ENCODE measurements at places on chromosomes 13 and 19.

DNA sequence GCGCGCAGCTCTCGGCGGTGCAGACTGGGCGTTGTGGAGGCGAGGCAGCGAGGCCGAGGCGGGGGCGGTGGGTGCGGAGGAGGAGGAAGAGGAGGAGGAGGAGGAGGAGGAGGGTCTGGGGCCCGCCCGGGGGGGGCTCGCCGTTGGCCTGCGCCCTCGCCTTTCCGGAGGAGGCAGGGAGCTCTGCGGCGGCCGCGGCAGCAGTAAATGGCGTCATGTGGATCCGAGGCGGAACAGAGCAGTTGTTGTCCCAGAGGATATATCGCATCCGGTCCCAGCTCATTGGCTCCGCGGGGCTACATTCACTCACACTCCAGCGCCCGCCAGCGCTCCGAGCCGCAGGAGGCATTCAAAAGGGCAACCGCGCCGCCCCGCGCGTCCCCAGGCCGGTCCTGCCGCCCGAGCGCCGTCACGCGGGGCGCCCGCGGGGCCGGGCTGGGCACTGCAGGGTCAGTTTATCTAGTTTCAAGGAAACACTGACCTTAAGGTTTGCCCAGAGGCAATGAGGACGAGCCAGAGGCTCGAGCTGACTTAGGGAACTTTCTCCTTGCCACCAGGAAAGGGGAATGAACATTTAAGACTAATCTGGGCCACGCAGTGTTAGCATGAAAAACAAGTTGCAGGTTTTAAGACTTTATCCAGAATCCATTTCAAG, at the start of gene SPRY2:
Gene SPRY2 (minus strand): TSS at position 26 of the 655 bp plus-strand sequence. CDS start 3,421 bp downstream, outside the sequence.
- peak within 1 kb of the TSS; percentile 19 for H3K27ac ChIP-seq
- no peaks in the 10 kb centered on the region for H3K27me3 ChIP-seq
- 0 out of 2 replicates have a peak, but pooled peaks cover 1% of the 10 kb centered on the region for H3K4me1 ChIP-seq
- peaks cover 8% of the 10 kb centered on the region for H3K36me3 ChIP-seq

DNA sequence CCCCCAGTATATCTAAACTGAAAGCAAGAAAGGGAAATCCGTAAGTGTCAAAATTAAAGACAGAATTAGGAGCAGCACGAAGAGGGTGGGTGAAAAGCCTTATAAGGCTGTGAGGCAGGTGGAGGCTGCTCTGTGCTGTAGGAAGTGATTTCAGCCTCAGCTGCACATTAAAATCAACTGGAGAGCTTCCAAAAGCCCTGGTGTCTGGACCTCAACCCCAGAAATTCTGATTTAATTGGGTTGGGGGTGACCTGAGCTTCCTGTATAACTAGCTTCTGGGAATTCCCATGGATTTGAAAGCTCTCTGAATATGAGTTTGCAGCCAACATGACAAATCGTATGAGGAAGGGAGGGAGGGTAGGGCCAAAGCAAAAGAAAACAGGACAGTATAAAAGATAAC, 242.4 kb upstream of the TMTC4 start:
- H3K27me3 ChIP-seq: no peaks in the 10 kb centered on the region
- H3K36me3 ChIP-seq: no peaks in the 10 kb centered on the region
- no peak for DNase-seq
- no peak overlapping the region for H3K4me3 ChIP-seq
- no peak overlapping the region for H3K27ac ChIP-seq
- no peaks in the 10 kb centered on the region for H3K4me1 ChIP-seq

- H3K4me3 ChIP-seq: peak overlapping the region; percentile 59
- no peaks in the 10 kb centered on the region for H3K27me3 ChIP-seq
- no peak overlapping the region for H3K27ac ChIP-seq
Measured at GRCh38 chr13:26558074-26558805, 757 bp downstream of the WASF3 start.

DNA sequence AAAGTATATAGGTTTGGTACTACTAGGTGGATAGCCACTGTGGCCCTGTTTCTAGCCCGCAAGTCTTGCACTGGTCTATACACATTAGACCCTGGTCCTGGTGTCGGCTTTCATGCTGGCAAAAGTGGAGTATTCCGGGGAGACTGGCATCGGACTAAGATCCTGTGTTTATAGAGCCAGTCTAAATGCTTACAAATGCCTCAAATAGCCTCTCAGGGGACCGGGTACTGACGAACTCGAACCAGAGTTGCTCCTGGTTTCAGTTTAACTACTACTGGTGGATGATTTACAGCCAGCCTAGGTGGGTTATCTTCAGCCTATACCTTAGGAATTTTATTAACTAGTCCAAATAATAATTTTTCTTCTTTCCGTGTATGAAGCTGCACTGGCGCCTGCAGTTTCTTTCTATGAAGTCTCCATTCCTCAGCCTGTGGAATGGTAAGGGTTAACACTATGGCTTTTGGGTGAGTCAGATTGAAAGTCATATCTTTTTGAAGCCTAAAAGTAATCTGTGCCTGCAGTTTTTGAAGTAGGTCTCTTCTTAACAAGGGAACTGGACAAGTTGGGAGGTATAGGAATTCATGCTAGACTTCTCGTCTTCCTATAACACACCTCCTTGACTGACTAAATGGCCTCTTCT, 51.3 kb downstream of the OR10H4 start:
- no peak for DNase-seq
- H3K27me3 ChIP-seq: no peaks in the 10 kb centered on the region
- H3K4me1 ChIP-seq: no peaks in the 10 kb centered on the region
- H3K4me3 ChIP-seq: no peak overlapping the region
- H3K36me3 ChIP-seq: no peaks in the 10 kb centered on the region
- H3K27ac ChIP-seq: no peak overlapping the region

DNA sequence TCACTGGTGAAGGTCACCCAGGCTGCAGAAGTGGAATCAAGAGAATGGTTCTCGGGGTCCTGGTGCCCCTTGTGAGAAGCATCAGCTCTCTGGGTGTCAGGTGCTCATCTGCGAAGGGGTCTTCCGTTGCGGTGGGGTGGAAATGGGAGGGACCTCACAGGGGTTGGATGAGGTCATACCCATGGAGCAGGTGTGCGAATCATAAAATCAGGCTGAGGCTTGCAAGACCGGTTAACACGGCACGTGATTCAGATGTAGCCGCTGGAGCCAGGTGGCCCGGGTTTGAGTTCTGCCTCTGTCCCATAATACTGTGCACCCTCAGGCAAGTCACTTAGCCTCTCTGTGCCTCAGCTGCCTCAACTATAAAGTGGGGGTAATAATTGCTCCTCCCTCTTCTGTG, 3.9 kb upstream of the KLK15 start:
- no peak overlapping the region for H3K4me3 ChIP-seq
- H3K27me3 ChIP-seq: no peaks in the 10 kb centered on the region
- no peak overlapping the region for H3K27ac ChIP-seq
- no peak for DNase-seq

DNA sequence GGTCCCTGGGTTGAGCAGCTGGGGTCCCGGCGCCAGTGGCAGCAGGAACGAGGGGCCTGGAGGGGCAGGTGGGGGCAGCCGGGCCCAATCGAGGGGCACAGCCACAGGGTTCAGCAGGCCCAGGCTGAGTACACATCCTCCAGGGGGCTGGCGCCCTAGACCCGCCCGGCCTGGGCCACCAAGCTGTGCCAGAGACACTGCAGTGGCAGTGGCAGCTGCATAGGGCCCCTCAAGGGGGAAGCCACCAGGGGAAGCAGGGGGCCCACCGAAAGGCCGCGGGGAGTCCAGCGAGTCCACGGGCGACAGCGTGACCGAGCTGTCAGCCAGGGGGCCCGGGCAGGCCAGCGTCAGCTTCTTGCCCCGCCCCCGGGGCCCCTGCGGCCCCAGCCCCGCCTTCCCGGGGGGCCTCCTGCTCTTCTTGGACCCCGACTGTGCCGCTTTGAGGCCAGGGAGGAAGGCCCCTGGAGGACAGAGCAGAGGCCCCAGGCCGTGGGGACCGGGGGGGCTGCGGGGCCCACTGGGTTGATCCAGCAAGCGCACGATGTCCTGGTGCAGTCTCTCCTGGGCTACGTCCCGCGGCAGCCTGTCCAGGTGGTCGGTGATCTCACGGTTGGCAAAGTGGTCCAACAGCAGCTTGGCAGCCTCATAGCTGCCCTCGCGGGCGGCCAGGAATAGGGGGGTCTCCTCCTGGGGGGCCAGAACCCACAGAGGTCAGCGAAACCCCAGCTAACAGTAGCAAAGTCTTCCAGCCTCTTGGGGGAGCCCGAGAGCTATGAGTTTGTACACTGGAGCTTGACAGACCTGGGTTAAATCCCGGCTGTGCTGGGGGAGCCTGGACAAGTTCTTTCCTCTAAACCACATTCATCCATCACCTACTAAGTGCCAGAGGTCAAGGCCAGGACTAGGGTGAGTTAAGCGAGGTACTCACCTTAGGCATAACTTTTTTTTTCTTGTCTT, 39.5 kb downstream of the NOTCH3 start:
- H3K27ac ChIP-seq: no peak overlapping the region
- no peaks in the 10 kb centered on the region for H3K4me1 ChIP-seq
- H3K4me3 ChIP-seq: no peak overlapping the region
- no peaks in the 10 kb centered on the region for H3K27me3 ChIP-seq
- H3K36me3 ChIP-seq: peaks cover 41% of the 10 kb centered on the region

DNA sequence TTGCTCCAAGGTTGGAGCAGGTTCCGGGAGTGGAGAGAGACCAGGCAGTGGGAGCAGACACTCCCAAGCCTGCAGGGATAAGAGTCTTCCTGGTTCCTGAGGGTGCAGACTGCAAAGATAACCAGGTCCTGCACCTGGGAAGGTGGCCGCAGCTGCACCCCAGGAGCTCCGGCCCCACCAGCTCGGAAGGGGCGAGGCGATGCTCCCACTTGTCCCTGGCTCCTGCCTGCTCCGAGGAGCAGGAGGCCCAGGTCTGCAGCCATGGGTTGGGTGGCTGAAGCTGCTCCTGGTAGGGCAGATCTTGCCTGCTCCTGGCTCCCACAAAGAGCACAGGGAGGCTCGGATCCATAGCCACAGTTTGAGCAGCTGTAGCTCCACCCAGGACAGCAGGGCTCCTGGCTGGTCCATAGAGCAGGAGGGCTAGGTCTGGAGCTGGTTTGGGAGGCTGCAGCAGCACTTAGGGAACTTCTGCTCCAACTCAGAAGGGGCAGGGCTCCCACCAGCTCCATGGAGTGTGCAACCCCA, 251.6 kb upstream of the GPC6 start:
- DNase-seq: no peak
- H3K4me3 ChIP-seq: no peak overlapping the region
- no peaks in the 10 kb centered on the region for H3K27me3 ChIP-seq

DNA sequence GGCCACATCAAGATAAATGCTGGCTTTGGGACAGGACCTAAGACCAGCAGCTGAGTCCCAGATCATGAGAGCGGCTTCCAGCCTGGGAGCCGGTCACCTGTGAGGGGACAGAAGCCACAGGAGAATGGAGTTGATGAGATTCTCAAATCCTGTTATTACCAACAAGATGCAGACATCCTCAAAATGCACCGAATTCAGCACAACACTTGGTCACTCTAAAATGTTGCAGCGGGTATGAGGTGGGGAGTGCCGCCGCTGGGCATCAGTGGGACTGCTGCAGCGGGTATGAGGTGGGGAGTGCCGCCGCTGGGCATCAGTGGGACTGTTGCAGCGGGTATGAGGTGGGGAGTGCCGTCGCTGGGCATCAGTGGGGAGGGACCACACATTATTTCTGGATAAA, 21.2 kb downstream of the RANBP3 start:
- peaks cover 26% of the 10 kb centered on the region for H3K4me1 ChIP-seq
- H3K4me3 ChIP-seq: no peak overlapping the region
- H3K27me3 ChIP-seq: no peaks in the 10 kb centered on the region
- no peak for DNase-seq
- no peak overlapping the region for H3K27ac ChIP-seq
- H3K36me3 ChIP-seq: no peaks in the 10 kb centered on the region

- no peaks in the 10 kb centered on the region for H3K36me3 ChIP-seq
- H3K4me3 ChIP-seq: no peak overlapping the region
- DNase-seq: no peak
- no peaks in the 10 kb centered on the region for H3K4me1 ChIP-seq
- H3K27me3 ChIP-seq: no peaks in the 10 kb centered on the region
Measured at GRCh38 chr13:101714195-101714594, 261.7 kb downstream of the ITGBL1 start.

GRCh38 chr13:111490611-111491010, 170.2 kb downstream of the TEX29 start:
- no peaks in the 10 kb centered on the region for H3K36me3 ChIP-seq
- H3K27me3 ChIP-seq: no peaks in the 10 kb centered on the region
- H3K27ac ChIP-seq: no peak overlapping the region
- DNase-seq: no peak

- no peak within 1 kb of the TSS for H3K27ac ChIP-seq
- peak within 1 kb of the TSS; percentile 68 for H3K4me3 ChIP-seq
- H3K27me3 ChIP-seq: peaks cover 11% of the 10 kb centered on the region
Measured at GRCh38 chr13:20525601-20526544, at the start of gene CRYL1. Gene CRYL1, minus strand, starts transcription at chr13:20525857. Its CDS starts 63 bp downstream, at chr13:20525794.

DNA sequence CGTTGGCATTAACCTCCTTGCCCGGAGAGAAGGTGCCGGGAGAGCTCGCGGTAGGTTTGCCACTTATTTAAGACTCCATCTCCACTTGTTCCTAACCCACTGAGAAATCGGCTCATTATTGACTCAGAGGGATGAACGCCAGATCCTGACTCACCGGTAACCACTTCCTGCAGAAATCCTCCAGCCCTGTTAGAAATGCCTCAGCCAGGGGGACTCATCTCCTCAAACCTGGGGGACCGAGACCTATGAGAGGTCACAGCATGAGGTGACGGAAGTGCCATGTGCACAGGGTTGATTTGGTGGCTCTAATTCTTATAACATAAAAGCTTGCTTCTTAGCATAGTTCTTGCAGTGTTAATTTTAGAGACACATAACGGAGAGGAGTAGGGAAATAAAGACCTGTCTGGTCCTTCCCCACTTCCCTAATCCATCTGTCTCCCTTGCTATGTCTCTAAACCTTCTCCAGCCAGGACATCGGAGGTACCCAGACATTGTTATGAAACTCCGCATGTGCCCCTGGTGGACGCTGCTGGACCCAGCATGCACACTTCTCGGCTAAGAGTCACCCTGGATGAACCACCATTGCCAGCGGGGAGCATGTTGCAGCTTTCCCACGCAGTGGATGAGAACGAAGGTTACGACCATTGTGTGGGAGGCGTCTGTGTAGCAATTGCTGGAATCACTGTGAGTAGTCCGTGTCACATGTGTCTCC, 158.9 kb downstream of the EFNB2 start:
- H3K4me1 ChIP-seq: no peaks in the 10 kb centered on the region
- H3K27ac ChIP-seq: no peak overlapping the region
- no peak overlapping the region for H3K4me3 ChIP-seq
- no peaks in the 10 kb centered on the region for H3K27me3 ChIP-seq
- H3K36me3 ChIP-seq: no peaks in the 10 kb centered on the region
- DNase-seq: no peak

- no peak for DNase-seq
- no peak overlapping the region for H3K27ac ChIP-seq
- no peaks in the 10 kb centered on the region for H3K4me1 ChIP-seq
- no peak overlapping the region for H3K4me3 ChIP-seq
Measured at GRCh38 chr13:18921063-18921462, 260.6 kb downstream of the TUBA3C start.

DNA sequence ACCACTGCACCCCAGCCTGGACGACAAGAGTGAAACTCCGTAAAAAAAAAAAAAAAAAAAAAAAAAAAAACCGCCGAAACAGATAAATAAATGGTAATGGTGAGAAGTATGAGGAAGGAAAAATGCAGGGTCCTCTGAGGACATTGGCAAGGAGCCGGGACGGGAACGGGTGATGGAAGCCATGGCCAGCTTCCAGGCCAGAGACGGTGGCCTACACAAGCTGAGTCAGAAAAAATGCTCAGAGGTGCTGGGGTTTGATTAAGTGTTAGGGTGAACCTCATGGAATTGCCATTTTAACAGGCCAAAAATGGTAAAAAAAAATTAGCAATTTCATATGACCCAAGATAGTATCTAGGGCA, 866 bp upstream of the ZSWIM4 start:
- no peak for DNase-seq
- H3K27ac ChIP-seq: no peak overlapping the region
- no peaks in the 10 kb centered on the region for H3K27me3 ChIP-seq
- no peaks in the 10 kb centered on the region for H3K36me3 ChIP-seq
- H3K4me1 ChIP-seq: no peaks in the 10 kb centered on the region
